ENCODE measurements at places on chromosomes 2 and 18.

- no peak for DNase-seq
Observed at GRCh38 chr2:230246206-230246605, 20.7 kb downstream of the SP140 start.

- DNase-seq: no peak
Observed at GRCh38 chr2:234863043-234863934, 88.5 kb upstream of the SH3BP4 start.

DNA sequence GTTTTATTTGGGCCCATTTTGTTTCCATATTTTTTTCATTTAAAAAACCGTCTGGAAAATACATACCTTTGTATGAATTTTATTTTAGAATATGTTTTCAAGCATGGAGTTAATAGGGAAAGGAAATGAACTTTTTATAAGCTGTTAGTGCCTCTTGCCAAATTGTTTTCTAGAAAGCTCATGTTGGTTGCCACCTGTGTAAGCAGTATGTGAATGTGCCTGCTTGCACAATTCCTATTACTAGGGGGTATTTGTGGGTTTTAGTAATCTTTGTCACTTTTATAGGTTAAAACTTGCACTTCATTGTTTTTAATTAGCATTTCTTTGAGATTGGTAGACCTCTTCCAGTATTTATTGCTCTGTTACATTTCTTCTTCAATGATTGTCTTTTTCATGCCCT, 107.3 kb downstream of the TANC1 start:
- DNase-seq: no peak

- DNase-seq: no peak
Observed at GRCh38 chr2:18829251-18829902, 240.0 kb upstream of the NT5C1B start.

- no peak for DNase-seq
Observed at GRCh38 chr2:196555726-196556125, 83.8 kb upstream of the CCDC150 start.

DNA sequence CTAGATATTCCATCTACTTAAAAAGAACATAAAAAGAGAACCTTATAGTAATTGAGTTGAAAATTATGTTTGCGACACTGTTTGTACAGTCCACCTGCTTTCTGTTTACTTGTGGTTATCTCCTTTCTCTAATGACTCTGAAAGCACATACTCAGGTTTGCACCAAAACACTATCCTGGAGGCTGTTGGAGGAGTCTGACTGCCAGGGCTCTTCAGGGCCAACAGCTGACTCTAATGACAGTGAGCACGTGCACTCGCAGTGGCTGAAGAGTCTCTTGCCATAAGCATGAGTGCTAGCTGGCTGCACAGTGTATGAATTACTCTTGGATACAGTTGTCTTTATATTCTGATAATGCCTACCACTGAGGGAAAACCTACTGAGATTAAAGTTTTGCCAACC, 16.7 kb upstream of the GLS start:
- DNase-seq: peak; percentile 95

All from NCI-H1092 treated with DMSO at 0.1 percent for 48 hours (cell line).